ENCODE measurements at places on chromosomes 5 and 9. TPM values are rescaled to one million over a fixed set of nuclear protein-coding genes. Genes with fewer than 3 reads are reported as not detected.

Gene RFX3
- 6.2 TPM for total RNA-seq

Gene PDCD1LG2
- total RNA-seq: 1.3 TPM

Gene CDC14B
- total RNA-seq: 16.0 TPM

Gene NUDT12
- total RNA-seq: 14.0 TPM

Gene LRRC70
- 5.8 TPM for total RNA-seq

Measured in muscle of leg (tissue), 16 donors.